ENCODE measurements at places on chromosomes 7 and 10.

DNA sequence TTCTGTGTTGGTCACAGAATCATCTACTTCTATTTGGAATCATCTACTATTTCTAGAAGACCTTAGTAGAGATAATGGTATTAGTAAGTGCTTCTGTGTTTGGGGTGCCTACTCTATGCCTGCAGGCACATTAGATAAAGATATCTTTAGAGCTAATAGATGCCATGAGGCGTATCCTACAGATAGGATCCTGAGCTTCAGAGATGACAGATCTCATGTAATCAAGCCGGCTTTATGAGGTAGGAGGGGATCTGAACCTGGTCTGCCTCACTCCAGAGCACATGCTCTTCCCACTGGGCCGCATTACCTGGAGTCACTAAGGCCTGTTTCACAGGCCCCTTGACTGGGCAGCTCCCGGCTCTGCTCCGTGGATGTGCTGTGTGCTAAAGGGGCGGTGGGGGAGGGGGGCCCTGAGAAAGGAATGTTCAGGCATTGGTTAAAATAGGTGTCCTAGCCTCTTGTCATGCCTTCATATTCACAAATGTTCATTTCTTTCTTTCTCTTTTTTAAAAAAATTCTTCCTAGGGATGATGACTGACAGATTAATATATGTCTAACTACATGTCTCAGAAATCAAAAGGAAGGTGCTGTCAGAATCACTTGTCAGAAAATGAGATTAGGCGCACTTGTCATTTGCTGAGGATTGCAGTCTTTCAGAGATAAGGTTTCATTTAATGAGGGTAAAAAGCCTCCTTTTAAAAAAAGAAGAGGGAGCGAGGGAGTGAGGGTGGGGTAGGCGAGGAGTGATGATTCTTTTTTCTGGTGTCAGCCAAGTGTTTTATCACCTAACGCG, 458.0 kb upstream of the GALNT17 start:
- no peak for DNase-seq

DNA sequence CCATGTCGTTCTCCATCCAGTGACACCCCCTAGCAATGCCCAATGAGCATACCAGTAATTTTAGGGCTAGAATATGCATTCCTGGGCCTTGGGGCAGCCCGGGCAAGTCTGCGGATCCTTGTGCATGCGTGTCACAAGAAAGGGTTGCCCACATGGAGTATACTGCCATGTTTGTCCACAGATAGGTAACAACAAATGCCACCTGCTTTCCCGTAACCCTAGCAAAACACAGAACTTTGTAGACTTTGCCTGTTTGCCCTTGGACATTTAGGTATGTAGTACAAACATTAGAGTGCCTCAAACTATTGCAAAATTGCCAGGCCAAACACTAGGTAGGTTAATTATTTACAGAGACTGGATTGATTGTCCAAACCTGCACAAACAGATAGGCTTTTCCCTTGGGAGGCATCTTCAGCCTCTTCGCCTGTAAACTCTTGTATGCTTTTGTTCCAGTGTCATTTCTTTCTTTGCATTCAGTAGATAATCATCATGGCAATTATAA, 117.0 kb downstream of the ADCY1 start:
- DNase-seq: peak; percentile 36

- no peak for DNase-seq
These were observed 34.9 kb downstream of the GBX1 start for GRCh38 chr7:151132461-151133205.

GRCh38 chr7:130356121-130356875, 11.7 kb downstream of the CPA5 start:
- peak; percentile 78 for DNase-seq

DNA sequence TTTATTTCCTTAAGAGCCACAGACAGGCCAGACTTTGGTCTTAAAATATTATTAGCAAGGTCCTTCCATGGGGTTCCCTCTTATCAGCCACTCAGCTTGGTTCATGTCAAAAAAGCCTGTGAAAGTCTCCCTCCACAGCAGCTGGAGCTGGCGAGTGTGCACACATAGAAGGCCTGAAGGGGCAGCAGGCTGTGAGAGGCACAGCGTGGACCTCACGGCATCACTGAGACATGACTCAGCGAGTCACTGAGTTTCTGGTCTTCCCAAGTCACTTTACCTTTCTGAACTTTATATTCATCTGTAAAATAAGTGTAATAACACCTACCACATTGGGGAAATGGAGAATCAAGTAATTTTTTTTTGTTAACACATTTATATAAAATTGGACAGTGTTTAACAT, 8.7 kb downstream of the TAF3 start:
- no peak for DNase-seq

Data from right atrium auricular region (tissue), 2 donors.